Chondrocyte (in vitro differentiated cells): ENCODE measurements at places on chromosomes 2 and 18.

- DNase-seq, result no peak
These were observed 84.5 kb downstream of the PDK1 start for GRCh38 chr2:172640389-172640788.

DNA sequence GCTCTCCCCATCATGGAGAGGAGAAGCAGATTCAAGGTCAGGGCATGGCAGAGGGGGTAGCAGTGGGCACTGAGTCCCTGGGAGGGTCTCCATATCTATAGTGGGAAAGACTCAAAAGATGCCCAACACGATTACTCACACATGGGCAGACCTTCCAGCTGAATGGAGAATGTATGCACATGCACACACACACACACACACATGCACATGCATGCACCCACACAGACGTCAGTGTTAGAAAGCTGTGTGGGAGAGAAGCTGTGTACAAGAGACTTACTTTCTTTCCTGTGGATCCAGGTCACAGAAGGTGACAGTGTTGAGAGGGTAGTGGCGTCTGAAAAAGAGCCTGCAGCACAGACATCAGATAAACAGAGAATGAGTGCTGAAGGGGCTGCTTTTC, 194.5 kb downstream of the TNS1 start:
- no peak for DNase-seq

- DNase-seq, result no peak
These were observed 347.2 kb upstream of the TNP1 start for GRCh38 chr2:217206907-217207698.

- no peak for DNase-seq
These were observed 503 bp downstream of the ZNF513 start for GRCh38 chr2:27379836-27380625.

DNA sequence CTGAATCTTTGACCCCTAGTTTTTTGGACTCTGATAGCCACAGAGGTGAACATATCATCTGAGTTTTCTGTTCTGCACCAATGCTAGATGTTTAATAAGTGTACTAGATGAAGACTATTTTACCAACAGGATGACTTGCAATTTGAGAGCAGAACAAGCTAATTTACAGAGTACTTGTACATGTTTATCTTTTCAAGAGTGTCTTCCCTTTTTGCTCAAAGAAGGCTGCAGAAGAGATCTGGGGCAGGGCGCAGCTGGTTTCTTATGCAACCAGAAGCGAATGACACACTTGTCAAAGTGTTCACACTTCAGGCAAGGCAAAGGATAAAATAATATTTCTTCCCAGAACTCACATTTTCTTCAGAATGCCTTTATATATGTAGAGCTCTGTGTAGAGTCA, 86.0 kb downstream of the VWA3B start:
- no peak for DNase-seq

DNA sequence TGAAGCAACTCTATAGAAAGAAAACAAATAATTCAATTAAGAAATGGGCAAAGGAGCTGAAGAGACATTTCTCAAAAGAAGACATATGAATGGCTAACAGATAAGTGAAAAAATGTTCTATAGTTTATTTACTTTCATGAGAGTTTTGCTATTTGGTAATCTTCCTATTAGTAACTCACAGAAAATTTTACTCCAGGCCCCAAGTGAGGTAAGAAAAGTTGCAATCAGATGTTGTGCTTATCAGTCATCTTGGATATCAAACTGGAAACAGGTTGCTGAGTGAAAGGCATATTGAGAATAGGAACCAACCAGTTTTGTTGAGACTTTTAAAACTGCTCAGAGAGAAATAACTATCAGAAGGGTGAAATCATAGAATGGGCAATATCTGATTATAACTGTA, 1179.0 kb upstream of the ACVR2A start:
- no peak for DNase-seq

DNA sequence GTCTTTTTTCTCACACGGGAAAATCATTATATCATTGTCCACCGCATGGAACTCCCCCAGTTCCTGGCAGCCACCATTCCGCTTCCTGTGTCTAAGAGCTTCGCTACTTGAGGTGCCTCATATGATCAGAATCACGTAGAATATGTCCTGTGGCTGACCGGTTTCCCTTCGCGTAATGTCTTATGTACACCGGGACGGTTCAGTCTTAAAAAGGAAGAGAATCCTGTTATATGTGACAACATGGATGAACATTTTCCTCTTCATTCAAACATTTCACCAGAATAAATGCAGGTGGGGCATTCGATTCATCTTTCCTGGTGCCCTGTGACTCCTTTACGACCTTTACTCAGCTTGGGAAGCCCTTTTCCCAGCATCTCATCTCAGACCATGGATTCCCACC, 131.7 kb upstream of the TWIST2 start:
- no peak for DNase-seq

- DNase-seq, result no peak
These were observed 64.2 kb downstream of the PSMG2 start for GRCh38 chr18:12766986-12767433.

DNA sequence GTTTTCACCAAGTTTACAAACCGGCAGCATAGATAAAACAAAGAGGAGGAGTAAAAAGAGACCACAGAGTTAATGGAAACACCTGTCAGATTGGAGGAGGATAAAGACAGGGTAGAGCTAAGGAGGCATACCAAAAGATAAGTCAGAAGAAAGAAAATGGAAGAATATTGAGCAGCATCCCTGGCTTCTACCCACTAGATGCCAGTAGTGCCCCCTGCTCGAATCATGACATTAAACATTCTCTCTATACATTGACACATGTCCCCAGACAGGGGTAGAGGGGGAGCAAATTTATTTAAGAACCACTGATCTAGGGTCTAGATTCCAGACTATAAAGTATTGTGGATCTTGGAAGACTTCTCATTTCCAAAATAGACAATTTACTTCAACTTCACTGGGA, 159.8 kb upstream of the ETAA1 start:
- DNase-seq, result no peak

GRCh38 chr2:95026471-95027368, 1.2 kb downstream of the MAL start:
- DNase-seq, result peak; percentile 78

DNA sequence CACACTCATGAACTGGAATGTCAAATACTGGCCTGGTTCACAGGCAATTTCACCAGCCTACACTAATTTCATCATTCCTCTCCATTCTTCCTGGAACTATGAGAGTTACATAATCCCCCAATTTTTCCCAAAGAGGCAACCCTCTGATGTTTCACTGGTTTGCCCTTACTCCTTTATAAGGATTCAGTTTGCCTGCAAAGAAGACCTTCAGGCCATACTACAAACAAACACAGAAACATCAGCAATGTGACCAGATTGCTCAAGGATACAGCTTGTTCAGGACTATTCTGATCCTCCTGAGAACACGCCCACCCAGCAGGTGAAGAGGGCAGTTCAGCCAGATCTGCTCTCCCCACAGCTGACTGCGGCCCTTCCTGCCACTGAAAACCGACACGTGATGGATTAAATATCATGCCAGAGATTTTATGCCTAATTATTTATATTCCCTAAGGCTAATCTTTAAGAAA, 215.5 kb downstream of the ETAA1 start:
- no peak for DNase-seq

GRCh38 chr18:2857491-2858131, 10.8 kb downstream of the EMILIN2 start:
- DNase-seq, result no peak

GRCh38 chr2:18232731-18233438, 327.6 kb downstream of the RDH14 start:
- no peak for DNase-seq

GRCh38 chr18:48861181-48861708, 89.5 kb downstream of the SMAD7 start:
- no peak for DNase-seq

DNA sequence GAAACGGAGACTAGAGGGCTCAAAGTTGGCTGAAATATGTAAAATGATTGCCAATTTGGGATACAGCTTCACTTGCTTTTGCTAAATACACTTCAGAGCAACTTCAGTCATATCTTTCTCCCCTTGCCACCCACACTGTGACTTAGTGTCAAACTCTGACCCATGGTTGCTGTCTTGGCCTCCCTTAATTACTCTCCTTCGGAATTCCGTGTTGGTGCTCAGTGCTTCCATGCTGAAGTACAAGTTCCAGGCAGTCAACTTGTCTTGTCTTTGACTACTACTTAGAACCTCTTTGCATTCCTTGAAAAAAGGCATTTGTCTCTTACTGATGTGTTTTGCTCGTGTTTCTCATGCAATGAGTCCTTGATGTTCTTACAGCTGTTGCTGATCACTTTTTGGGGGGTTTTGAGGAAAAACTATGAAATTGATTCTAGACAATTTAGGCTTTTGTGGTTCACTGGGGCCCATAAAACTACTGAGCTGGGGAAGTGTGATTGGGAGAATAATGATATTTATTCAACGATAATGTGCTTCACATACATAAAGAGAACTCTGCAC, 146.0 kb downstream of the UBE2E3 start:
- no peak for DNase-seq

GRCh38 chr2:172693037-172693436, 42.6 kb upstream of the RAPGEF4 start:
- DNase-seq, result no peak

- DNase-seq, result no peak
These were observed 11.9 kb downstream of the MSH2 start for GRCh38 chr2:47414682-47415458.

DNA sequence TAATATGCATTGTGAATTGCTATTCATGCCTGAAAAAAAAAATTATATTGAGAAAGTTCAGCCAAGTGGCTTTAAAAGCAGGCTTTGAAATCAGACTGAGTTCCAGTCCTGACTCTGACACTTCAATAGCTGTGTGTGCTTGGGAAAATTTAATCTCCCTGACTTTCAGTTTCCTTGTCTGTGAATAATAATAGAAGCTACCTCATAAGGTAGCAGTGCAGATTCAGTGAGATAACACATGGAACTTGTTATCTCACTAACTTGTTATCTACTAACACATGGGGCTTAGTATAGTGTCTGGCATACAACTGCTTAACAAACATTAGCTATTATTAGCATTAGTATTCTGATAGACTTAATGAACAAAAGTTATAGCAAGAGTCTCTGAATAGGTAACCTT, 14.9 kb downstream of the ALS2 start:
- DNase-seq, result no peak

GRCh38 chr2:64595397-64596176, 58.1 kb downstream of the SERTAD2 start:
- DNase-seq, result no peak

DNA sequence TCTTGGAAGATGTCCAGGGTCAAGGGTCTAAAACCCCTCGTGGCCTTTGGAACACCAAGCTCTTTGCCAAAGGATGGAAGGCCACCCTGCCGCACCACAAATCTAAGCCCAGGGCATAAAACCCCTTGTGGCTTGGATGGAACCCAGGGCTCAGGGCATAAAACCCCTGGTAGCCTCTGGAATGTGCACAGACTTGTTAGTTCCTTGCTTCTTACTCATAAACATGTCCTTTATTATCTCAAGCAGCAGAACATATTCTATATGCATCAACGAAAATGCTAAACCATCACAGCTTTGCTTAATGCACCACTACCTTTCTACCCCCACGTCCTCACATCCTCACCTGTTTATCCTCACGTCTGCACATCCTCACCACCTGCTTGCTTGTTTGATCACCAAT, 998.0 kb downstream of the DSC3 start:
- no peak for DNase-seq

GRCh38 chr2:241177526-241178334, 10.7 kb upstream of the ANO7 start:
- peak; percentile 72 for DNase-seq

DNA sequence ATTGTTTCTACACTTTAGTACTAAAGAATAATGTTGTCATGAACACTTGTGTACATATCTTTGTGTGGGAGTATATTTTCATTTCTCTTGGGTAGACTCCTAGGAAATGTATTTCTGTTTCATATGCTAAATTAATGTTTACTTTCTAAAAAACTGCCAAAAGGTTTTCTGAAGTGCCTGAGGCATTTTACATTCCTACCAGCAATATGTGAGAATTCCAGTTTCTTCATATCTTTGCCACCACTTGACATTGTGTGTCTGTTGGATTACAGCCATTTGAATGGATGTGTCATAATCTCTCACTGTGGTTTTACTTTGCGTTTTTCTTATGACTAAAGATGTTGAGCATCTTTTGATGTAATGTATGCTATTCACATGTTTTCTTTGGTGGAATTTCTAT, 428.2 kb upstream of the KCNH7 start:
- DNase-seq, result no peak

DNA sequence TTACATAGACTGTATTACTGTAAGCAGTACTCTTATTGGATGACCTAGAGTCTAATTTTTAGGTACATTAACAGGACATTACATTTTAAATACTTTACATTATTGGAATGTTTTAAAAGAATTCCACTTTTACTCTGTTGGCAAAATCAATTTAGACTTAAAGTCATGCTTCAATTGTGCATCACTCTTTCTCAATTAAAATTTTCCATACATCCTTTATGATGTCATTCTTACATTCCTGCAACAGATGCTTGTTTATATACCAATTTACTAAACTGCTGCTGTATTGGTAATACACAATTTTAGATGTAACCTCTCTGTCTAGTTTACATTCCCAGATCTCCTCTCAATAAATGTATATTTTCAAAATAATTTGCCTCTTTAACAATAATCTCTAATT, 440.1 kb downstream of the ZEB2 start:
- no peak for DNase-seq

DNA sequence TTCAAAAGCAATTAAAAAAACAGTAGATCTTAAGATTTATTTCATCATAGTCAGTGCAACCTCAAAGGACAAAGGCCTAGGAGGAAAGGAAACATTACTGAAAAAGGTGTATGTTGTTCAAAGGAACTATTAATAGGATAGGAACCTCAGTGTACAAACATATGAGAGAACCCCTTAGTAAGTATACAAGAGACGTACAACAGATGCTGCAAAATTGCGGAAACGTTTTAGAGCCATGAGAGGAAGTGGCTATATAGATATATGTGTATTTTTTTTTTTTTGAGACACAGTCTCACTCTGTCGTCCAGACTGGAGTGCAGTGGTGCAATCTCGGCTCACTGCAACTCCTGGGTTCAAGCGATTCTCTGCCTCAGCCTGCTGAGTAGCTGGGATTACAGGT, 22.2 kb downstream of the PIK3C3 start:
- no peak for DNase-seq

DNA sequence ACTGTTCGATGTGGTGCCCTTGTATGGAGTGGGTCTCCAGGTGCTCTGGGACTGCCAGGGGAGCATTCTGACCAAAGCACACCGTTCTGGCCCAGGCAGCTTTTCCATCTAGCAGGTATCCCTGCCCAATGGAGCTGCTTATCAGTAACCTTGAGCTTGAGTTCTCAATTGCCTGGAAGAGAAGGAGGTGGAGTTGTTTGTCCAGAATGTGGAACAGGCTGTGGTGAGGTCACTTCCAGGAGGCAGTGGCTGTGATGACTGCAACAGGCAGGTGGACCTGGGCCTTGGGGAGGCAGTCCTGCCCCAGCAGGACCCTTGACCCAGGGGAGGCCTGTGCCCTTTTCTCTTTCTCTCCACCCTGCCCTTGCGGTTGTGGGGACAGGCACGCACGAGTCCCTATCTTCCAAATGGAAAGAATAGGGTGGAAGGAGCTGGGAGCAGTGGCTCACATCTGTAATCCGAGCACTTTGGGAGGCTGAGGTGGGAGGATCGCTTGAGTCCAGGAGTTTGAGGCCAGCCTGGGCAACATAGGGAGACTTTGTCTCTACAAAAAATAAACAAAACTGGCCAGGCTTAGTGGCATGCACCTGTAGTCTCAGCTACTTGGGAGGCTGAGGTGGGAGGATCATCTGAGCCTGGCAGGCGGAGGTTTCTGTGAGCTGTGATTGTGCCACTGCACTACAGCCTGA, 66.2 kb upstream of the MCFD2 start:
- DNase-seq, result no peak
